ENCODE measurements at places on chromosomes 7 and 10.

GRCh38 chr10:17067376-17068264 lies 62.0 kb downstream of the CUBN start:
- DNase-seq = no peak

GRCh38 chr7:95045236-95045923 lies 138.0 kb downstream of the PPP1R9A start:
- DNase-seq = no peak

DNA sequence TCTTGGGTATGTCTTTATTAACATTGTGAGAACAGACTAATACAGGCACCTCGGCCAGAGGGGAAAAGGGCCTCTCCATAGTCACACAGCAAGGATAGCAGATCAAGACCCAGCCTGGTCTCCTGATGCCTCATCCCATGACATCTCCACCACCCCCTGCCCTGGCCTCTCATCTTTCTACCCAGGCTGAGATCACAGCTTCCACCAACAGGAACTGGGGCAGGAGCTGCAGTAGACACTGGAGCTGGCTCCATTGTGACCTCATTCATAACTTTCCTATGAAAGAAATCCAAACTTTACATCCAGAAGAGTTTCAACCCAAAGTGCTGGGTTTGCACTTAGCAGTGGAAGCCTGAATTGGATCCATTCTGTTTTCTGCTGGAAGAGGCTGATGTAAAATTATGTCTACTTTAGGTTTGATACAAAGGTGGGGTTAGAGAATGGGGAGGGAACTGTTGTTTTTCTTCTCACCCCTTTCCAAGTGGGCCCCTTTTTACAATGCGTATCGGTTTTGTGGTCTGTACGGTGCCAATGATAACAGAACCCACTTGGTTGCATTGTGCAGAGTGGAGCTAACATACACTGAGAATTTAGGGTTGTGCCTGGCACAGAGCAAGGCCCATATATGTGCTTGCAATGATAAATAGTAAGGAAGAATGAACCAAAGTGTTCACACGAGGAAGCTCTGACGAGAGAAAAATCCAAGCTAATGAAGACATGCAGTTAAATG lies 28.6 kb upstream of the INSIG1 start:
- DNase-seq = no peak

DNA sequence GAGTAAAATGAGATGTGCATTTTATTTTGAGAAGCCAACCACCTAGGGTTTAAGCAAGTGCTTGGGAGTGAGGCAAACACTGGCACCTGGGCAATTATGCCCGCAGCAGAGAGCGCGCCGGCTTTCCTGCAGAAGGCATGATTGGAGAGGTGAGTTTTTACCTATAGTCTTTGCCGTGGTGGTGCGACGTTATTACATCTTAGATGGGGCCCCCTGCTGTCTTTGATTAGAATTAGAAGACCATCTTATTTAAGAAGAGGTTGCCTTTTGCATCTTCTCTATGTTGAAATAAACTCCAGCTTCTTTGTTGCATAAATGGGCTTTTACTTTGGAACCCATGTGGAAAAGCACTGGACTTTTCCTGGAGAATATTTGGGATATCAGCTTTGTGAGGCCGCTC lies 409.5 kb downstream of the GLRX3 start:
- no peak for DNase-seq

DNA sequence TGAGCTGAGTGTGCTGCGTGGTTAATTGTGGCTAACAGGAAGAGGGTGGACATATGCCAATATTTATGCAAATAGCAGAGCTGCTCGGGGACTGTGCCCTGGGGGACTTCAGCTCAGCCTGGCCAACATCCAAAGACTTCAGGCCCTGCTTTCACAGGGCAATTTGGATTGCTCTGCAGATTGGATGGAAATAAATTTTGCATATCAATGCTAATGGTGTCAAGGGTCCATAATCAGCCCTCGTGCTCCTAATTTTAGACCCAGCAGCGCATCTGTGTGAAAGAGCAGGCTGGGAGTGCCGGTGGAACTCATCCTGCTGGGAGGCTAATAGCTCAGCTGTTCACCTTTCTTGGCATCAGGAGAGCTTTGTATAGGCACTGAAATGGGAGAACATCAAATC lies 270.1 kb downstream of the TCERG1L start:
- DNase-seq = no peak

- DNase-seq = no peak
Measured at GRCh38 chr7:19958309-19958896, 185.0 kb upstream of the TMEM196 start.

- no peak for DNase-seq
Measured at GRCh38 chr7:38685851-38686250, 54.7 kb upstream of the AMPH start.

- no peak for DNase-seq
Measured at GRCh38 chr10:79345241-79346011, 1.8 kb upstream of the PPIF start.

DNA sequence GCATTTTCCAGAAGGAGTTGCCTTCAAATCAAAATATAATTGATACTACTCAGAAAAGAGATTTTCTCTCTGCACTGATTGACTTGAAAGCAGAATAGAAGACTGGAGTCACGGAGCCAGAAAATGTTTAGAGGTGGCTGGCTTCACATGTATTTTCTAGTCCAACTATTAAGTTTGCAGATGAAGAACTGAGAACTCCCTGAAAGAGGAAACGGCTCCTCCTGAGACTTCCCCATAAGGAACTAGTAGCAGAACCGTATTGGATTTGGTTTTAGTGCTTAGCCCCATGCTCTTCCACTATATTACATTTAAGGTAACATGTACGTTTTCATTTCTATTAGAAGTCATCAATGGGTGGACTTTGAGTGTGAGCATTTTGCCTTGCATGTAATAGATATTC lies 946.3 kb downstream of the CNTNAP2 start:
- DNase-seq = no peak

DNA sequence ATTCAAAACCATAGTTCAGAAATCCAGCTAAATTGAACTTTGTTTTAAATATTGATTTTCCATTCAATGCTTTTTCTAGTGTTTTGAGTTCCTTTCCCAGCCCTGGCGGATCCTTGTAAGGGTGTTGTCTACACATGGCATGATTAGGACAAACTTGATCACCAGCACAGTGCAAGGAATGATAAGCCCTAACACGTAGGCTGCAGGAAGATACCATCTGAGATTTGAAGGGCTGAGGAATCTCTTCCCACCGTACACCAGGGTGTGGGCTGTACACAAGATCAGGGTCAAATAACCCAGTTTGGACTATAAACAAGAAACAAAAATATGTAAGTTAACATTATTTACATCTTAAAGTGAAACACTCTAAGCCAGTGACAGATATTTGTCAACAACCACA lies 27.4 kb downstream of the STEAP4 start:
- DNase-seq = no peak

- no peak for DNase-seq
Measured at GRCh38 chr7:132750530-132751217, 174.4 kb upstream of the PLXNA4 start.

- DNase-seq = no peak
Measured at GRCh38 chr10:43814663-43815062, 166.0 kb upstream of the ZNF32 start.

GRCh38 chr10:124453960-124454610 lies 4.2 kb upstream of the NKX1-2 start:
- no peak for DNase-seq

- DNase-seq = no peak
Measured at GRCh38 chr10:25382029-25382810, 207.4 kb downstream of the GPR158 start.

GRCh38 chr7:3956949-3957348 lies 655.9 kb downstream of the SDK1 start:
- DNase-seq = no peak

DNA sequence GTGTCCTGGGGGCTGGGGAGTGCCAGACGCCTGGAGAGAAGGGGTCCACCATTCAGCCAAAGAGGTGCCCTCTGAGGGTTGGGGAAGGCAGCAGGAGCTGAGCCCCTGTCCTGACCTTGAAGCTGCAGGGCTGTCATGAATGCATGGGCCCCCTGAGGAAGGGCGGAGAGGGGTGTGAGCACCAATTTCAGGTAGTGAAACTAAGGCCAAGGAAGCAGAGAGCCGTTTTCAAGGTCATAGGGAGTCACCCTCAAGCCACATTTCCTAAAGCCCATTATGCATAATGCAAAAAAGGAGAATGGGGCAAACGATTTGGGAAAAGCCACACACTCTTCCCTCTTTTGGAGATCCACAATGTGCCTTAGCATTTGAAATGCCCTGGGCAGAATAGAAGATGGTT lies 37.2 kb downstream of the FIGNL1 start:
- DNase-seq = no peak

DNA sequence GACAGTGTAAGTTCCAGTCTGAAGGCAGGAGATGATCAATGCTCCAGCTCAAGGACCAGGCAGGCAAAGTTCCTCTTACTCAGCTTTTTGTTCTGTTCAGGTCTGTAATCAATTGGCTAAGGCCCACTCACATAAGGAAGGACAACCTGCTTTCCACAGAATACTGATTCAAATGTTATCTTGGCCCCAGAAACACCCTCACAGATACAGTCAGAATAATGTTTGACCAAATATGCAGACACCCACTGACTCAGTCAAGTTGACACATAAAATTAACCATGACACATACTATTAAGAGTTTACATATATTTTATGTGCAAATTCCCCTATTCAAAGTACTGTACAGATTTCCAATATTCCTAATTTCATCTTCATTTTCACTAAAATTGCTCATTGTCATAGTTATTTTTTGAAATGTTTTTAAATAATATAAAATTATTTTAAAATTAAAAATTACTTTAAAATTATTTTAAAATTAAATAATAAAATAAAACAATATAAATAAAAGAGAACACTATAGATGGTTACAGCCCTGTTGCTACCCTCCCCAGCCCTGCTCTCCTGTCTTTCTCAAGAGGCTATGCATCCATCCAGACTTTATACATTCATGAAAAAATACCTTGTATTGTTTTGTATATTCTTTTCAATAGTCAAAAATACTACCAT lies 59.4 kb downstream of the RAB11FIP2 start:
- no peak for DNase-seq

DNA sequence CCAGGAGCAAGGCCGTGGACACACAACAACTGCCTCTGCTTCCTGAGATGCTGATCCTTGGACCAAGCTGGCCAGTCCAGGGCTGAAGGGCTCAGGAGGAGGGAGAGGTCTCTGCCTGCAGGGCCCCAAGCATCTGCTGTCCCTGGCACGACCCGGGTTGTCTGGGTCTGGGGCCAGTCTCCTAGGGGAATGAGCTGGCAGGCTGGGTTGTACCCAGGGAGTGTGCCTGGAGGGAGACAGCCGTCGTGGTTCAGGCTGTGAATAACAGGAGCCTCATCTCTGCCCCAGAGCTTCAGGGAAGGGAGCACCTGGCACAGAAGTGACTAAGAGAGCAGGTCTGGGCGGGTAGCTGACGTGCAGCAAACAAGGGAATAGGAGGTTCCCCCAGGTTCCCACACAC lies 17.9 kb upstream of the SERPINE1 start:
- DNase-seq = no peak

DNA sequence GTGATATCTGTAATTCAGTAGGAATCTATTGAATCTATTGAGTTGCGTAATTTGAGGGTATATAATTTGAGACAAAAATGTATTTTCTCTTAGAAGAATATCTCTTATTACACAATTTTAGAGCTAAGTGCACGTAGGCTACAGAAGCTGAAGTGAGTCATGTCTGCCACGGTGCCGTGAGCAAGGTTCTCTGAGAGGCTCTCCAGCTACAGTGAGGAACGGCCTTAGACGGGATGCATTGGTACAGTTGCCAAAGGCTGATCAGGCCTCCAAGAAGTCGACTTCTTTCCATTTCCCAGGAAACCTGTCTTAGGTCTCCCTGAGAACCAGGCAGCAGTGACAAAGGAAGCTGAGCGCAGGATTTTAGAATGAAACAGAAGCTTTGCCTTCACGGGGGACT lies 28.6 kb downstream of the TCERG1L start:
- DNase-seq = no peak

- DNase-seq = no peak
Measured at GRCh38 chr7:2929321-2930201, 85.5 kb upstream of the GNA12 start.

- DNase-seq = no peak
Measured at GRCh38 chr10:69335063-69335587, 56.8 kb downstream of the HK1 start.

DNA sequence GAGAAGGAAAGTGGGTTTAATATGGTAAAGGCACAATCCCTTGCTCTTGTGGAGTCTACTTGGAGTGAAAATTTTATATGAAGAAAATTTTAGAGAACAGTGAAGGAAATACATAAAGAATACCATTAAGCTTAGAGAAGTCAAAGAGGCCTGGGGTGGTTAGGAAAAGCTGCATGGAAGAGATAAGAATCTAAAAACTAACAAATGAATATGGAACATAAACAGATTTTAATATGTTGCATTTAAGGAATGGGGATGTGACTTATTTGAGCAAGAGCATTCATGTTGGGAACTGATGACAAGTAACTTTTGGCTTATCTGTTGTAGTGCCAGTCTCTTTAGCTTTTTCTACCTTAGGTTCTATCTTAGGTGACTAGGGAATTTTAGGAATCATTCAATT lies 31.0 kb downstream of the AHR start:
- DNase-seq = no peak

- peak; percentile 2 for DNase-seq
Measured at GRCh38 chr10:28432210-28432676, 100.7 kb upstream of the WAC start.

DNA sequence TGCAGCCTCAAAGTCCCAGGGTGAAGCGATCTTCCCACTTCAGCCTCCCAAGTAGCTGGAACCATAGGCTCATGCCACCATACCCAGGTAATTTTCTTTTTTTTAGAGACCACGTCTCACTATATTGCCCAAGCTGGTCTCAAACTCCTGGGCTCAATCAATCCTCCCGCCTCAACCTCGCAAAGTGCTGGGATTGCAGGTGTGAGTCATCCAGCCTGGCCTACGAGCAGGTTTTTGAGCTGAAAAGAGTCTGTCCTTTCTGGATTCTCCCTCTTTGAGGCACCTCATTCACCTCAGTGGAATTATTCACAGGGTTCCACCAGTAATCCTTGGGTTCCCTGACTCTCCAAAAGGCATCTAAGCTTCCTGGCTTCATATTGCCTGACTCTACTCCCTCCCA lies 7.6 kb upstream of the LEP start:
- DNase-seq = no peak

- no peak for DNase-seq
Measured at GRCh38 chr7:107025449-107026103, 18.9 kb upstream of the PRKAR2B start.

- no peak for DNase-seq
Measured at GRCh38 chr10:122162671-122163173, 108.4 kb upstream of the BTBD16 start.

GRCh38 chr7:130996833-130997231 lies 262.8 kb upstream of the KLF14 start:
- DNase-seq = no peak

DNA sequence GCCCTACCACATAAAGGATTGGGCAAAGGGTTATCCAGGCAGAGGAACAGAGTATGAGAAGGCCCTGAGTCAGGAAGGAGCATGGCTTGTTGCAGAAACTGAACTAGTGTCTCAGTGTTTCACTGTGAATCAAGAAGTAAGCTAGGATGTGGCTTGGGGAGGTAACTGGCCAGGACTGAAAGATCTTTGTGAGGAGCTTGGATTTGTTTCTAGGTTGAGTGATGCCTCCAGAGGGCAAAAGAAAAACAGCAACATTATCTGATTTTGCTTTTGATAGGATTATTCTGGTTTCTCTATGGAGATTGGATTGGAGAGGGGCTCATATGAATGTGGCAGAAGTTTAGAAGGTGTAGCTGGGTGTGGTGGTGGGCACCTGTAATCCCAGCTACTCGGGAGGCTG lies 137.9 kb upstream of the HDAC9 start:
- DNase-seq = no peak

- DNase-seq = peak; percentile 59
Measured at GRCh38 chr10:72274730-72275350, 1.1 kb downstream of the DDIT4 start.

Measured in activated CD4-positive, alpha-beta T cell treated with anti-CD3 and anti-CD28 coated beads, Interleukin-2, amount 50 U/mL, for 24 hours (primary cell).